Stimulated activated CD4-positive, alpha-beta T cell treated with anti-CD3 and anti-CD28 coated beads, TNF-alpha, amount 100 ng/mL, for 1 hour (primary cell): ENCODE measurements at places on chromosomes 7 and 10.

DNA sequence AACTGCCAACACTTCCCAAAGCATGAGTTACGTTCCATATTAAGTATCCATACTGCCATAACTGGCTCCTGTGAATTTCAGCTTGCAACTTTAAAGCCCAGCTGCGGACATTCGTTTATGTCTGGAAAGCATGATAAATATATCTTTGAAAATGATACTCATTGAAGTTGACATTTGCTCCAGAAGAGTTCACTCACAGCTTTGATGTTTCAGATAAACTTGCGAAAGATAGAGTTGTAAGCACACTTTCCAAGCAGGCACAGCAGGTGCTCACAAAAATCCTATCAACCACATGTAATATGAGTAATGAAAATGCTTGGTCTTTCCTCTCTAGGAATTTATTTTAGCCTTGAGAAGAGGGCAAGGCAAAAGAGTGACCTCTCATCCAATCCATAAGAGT is 4.5 kb downstream of the CHCHD3 start:
- DNase-seq: no peak

DNA sequence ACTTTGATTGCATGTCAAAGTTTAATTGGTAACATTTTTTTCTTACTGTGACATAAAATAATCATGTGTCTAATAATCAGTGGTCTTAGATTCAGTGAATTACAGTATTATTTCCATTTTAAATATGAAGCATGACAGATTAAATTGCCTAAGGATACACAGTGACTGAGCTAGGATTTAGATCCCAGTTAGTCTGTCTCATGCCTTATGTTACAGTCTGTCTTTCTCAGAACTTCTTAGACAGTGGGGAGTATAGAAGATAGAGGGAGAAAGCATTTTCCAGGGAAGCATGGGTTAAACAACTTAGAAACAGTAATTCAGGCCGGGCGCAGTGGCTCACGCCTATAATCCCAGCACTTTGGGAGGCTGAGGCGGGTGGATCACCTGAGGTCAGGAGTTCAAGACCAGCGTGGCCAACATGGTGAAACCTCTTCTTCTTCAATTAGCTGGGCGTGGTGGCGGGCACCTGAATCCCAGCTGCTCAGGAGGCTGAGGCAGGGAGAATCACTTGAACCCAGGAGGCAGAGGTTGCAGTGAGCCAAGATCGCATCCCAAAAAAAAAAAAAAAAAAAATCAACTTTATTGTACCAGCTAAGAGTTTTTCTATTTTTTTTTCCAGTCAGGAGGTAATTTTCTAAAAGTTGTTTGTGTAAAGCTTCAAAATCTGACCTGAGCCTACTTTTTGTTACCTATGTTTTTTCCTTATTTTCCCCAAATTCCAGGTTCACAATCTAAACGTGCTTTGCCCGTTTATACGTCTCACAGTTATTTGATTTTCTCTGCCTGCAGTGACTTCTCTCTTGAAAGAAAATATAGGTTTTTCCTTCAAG is 3.3 kb downstream of the CASD1 start:
- DNase-seq: no peak

GRCh38 chr7:96599288-96599936 is 110.2 kb downstream of the SEM1 start:
- DNase-seq: no peak

GRCh38 chr10:16799621-16800020 is 17.6 kb downstream of the RSU1 start:
- no peak for DNase-seq

DNA sequence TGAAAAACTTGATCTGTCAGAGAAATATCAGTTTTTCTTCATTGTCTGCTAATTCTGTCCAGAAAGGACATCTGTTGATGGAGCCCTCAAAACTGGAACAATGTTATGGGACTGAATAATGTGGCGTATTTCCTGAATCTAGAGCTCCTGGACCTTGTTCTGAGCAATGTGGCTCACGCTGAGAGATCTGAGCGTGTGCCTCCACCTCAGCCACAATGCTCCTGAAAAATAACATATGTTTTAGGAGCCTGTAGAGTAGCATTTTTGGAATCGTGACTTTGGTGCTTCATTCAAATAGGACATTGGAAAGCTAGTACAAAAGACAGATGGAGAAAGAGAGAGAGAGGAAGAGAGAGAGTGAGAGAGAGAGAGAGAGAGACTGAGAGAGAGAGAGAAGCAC is 110.3 kb downstream of the BMPER start:
- no peak for DNase-seq

- DNase-seq: no peak
Measured at GRCh38 chr10:6400331-6400730, 179.7 kb downstream of the PRKCQ start.

GRCh38 chr7:87328281-87328680 is 17.2 kb upstream of the CROT start:
- DNase-seq: no peak

GRCh38 chr7:23261843-23262452 is 15.4 kb downstream of the GPNMB start:
- peak; percentile 24 for DNase-seq

GRCh38 chr7:121429798-121430197 is 33.7 kb upstream of the FAM3C start:
- no peak for DNase-seq

DNA sequence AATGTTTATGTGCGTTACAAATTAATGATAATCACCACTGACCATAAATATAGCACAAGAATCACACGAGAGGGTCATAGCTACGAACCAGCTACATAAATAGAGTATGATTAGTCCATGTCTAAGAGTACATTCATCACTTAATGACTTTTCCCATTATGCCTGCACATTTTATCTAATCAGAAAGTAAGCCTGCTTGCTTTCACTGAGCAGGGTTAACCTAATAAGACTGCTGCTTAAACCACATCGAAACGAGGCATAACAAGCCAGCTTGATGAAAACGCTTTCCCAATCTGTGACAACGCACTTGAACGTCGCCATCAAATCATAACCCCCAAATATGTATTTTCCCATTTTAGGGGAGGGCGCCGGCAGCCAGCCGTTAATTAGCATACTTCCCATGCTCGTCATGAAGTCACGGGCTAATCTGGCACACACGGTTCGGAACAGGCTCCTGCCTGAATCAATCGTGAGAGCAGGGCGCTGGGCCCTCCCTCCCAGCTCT is 71.5 kb downstream of the EBF3 start:
- no peak for DNase-seq

- DNase-seq: no peak
Measured at GRCh38 chr10:844552-844951, 87.0 kb downstream of the LARP4B start.

DNA sequence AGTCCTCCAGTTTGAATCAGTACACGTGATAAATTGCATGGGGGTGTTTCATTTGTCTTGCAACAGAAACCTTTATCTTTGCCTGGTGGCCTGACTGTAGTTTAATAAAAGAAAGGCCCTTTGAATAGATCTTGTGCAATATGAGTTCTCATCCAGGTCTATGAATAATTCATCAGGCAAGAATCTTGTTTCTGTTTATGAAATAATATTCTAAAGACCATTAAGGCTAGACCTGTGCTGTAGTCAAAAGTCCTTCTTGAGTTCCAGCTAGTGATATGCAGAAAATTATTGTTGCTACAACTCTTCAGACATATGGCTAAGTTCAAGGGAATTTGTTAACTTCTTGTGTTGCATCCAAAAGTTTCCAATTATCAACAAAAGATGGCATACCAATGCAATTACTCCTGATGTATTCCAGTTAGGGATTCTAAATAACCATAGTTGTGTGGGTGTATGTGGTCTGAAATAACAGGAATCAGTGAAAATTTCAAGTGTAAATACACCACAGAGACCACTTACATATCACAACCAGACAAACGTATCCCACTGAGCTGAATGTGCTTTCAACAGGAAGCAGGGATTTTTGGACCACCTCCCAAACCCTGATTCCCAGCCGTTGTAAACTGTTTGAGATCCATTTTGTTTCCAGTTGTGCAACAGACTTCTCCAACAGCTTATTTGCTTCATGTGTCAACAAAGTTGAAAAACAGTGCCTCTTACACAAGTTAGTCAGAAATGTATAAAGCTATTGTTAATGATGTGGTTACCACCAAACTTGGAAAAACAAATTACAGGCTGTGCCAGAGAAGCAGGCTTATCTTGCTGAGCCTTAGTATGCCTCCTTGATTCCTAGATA is 54.7 kb upstream of the BICC1 start:
- no peak for DNase-seq

- DNase-seq: no peak
Measured at GRCh38 chr7:40753455-40753854, 618.6 kb downstream of the SUGCT start.

- DNase-seq: no peak
Measured at GRCh38 chr7:46839651-46840050, 742.3 kb downstream of the TNS3 start.

GRCh38 chr10:132988988-132989387 is 46.6 kb upstream of the CFAP46 start:
- DNase-seq: no peak

DNA sequence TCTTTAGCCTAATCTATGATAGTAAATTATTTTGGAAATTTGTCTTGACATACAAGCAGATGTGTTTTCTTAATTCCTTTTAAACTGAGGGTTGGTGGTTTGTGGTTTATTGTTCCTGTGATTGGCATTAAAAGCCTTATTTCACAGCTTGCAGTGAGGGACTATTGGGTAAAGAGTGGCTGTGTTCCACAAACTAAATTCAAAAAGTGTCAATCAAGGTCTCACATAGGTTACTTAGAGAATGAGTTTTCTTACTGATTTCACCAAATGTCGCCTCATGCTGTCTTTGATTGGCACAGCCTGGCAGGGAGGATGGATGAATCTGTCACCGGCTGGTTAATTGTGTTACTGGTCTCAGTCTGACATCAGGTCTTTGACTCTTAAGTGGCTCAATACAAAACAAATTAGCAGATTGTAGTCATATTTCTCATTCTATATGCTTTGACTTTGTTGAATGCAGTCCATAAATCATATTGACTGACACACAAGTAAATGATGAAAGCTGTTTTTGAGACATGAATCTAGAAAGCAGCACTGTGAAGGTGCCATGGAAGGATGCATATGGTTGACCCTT is 66.8 kb upstream of the CYP26C1 start:
- no peak for DNase-seq

GRCh38 chr10:5888351-5888750 is 1.3 kb downstream of the ANKRD16 start:
- no peak for DNase-seq

DNA sequence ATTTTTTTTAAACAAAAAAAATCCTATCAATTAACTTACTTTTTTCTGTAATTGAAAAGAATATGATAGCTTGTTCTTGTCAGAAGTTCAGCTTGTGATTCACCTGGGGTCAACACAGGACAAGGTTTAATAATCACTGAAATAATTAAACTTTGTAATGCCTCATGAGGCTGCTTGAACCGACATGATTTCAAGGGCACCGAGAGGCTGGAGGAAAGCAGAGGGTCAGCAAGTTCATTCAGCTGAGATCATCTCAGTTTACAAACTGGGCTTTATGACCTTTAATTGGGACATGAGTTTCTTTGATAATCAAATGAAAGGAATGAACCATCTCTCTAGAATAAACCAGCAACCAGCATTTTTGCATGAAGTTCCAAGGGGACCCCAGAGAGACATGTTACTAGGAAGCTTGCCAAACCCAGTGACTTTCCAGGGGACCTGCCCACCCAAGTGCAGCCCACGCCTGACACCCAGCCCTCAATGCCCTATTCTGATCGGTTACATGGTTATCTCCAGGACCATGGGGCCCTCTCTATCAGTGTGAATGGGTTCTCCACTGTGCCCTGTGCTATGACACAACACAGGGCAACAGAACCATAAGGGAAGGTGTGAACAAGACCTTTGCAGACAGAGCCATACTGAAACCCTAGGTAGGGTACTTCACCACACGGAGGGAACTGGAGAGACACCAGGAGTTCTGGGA is 7.8 kb upstream of the CYP3A4 start:
- DNase-seq: no peak

- DNase-seq: no peak
Measured at GRCh38 chr10:132054564-132054963, 11.2 kb upstream of the JAKMIP3 start.

DNA sequence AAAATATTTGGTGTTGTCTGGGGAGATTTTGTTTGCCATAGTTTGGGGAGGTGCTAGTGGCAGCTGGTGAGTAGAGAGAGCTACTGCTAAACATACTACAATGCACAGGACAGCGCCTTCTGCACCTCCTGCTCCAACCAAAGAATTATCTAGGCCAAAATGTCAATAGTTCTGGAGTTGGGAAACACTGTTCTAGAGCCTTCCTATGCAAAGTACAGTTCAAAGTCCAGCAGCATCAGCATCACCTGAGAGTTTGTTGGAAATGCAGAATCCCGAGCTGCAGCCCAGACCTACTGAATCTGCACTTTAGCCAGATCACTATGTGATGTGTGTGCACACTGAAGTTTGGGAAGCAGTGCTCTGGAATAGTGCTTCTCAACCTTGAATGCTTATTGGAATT is 290.7 kb downstream of the TCF7L2 start:
- no peak for DNase-seq

DNA sequence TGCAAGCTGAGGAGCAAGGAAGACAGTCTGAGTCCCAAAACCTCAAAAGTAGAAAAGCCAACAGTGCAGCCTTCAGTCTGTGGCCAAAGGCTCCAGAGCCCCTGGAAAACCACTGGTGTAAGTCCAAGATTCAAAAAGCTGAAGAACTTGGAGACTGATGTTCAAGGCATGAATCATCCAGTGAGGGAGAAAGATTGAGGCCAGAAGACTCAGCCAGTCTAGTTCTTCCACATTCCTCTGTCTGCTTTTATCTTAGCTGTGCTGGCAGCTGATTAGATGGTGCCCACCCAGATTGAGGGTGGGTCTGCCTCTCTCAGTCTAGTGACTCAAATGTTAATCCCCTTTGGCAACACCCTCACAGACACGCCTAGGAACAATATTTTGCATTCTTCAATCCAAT is 20.1 kb upstream of the MDFIC start:
- DNase-seq: no peak

DNA sequence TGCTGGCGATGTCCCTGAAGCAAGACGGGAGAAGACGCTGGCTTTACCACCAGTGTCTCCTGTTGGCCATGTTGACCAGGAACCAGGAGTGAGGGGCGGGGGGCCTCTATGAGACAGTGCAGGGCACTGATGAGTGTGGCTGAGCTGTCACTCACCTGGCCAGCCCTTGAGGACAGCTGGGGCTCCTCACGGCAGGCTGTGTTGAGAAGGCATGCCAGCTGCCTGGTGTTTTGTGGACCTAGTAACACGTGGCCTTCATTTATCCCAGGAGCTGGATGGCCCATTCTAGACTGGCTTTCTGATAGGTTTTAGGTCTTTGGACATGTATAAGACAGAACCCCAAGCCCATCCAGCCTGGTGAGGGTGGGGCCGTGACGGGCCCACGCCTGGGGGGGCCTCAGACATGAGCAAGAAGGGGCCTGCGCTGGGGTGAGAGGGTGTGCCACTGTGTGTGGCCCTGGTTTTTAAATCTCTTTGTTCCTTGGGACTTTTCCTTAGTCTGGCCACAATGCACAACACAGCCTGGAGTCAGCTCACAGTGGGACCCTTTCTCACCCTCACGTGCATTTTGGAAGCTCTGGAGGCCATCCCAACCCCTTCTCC is 10.5 kb downstream of the RHBDD2 start:
- no peak for DNase-seq

DNA sequence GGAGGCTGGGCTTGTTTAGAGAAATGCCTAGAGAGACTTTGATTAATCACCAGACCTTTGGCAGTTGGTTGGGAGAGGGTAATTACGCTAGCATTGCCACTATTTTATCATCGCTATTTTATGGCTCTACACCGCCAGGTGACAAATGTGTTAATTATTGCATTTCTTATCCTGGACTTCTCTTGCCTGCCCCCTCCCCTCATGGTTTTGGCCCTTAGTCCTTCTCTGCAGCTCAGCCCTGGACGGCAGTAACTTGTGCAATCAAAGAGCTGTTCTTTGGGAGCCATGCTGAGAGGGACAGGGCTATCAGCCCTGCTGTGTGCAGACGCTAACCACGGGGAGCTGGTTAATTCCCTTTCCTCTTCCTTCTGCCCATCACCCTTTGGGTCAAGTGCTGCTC is 585.0 kb downstream of the AUTS2 start:
- DNase-seq: no peak
